ENCODE measurements at places on chromosomes 6 and 20.
A peak's percentile ranks its signal among the peaks of the same experiment; 100 is the strongest.

DNA sequence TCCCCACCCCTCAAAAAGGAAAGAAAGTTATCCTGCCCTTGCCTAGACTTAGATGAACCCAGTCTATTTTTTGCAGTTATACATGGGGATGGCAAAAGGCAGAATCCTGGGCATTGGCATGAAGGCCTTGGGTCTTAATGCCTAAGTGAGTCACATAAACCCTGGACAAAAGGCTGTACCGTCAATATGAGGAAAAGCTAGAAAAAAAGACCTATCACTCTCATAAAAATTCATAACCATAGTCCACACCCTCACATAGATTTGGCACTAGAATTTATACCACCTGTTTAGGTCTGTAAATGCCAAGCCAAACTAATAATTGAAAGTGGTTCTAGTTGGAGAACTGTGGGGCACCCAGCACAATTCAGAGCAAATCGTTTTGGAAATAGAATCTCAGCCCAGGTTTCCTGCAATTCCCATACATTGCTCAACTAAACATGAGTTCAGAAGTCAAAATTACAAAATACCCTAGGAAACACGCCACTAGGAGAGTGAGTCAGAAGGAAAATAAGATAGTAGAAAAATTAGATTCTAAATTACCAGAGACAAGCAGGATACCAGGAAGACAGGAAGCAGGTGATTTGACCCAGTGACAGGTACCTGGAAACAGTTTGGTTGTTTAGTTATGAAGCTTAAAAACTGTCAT, 70.4 kb upstream of the FUCA2 start:
- no peak for DNase-seq
- H3K36me3 ChIP-seq, result no peaks in the 10 kb centered on the region
- no peaks in the 10 kb centered on the region for H3K4me1 ChIP-seq
- no peak overlapping the region for H3K27ac ChIP-seq

DNA sequence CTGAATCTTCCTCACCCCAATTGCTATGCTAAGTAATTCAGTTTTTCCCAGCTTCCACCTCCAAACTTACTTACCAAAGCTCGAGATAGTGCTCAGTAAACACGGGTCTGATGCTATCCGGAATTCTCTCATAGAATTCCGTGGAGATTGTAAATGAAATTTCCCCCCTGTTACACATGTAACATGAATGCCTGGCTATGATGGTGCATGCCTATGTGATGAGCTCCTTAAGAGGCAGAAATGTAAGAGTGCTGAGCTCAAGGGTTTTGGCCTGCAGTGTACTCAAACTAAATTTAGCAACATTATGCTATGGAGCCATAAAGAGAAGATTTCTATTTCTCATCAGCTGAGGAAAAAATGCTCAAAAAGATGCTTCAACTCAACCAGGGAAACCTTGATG, 133.4 kb upstream of the FUT9 start:
- no peak for DNase-seq
- no peak overlapping the region for H3K27ac ChIP-seq
- H3K4me1 ChIP-seq, result no peaks in the 10 kb centered on the region
- H3K27me3 ChIP-seq, result no peaks in the 10 kb centered on the region
- H3K4me3 ChIP-seq, result no peak overlapping the region

GRCh38 chr6:52227495-52227894, 16.8 kb downstream of the IL17F start:
- no peak overlapping the region for H3K27ac ChIP-seq
- no peaks in the 10 kb centered on the region for H3K27me3 ChIP-seq
- H3K4me3 ChIP-seq, result no peak overlapping the region
- peak; percentile 13 for DNase-seq

DNA sequence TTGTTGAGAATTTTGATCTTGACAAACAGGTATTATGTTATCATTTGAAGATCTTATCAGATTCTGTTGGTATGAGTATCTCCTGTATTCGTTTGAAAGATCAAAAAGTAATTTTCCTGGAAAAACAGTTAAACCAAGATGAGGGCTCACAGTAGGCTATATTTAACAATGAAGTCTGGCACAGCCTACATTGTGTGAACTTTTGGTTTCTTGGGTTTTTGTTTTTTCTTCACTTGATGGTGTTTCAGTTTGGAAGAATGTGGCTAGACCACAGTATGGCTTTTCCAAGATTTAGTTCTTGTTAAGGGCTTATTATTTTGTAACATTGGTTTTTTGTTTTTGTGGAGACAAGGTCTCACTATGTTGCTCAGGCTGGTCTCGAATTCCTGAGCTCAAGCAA, 306.4 kb downstream of the CDKAL1 start:
- H3K36me3 ChIP-seq, result no peaks in the 10 kb centered on the region
- no peaks in the 10 kb centered on the region for H3K27me3 ChIP-seq
- DNase-seq, result peak; percentile 25
- no peak overlapping the region for H3K4me3 ChIP-seq
- peaks cover 52% of the 10 kb centered on the region for H3K4me1 ChIP-seq
- peak overlapping the region; percentile 58 for H3K27ac ChIP-seq

DNA sequence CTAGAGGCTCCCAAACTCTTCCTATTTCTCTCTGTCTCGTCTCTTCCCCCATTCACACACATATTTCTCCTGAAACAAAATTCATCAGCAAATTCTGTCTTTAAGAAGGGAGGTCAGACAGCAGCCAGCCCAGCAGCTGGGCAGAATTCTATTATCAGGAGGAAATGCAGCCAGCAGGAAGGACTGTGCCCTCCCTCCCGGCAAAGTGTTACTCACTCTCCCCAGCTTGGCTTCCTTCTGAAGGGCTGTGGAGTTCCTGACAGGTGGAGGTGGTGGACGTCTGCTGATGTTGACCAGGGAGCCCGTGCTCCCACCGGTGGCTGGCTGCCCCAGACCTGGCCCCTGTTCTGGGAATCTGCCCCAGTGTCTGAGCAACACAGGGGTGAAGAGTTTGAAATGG, 37.3 kb downstream of the KCNB1 start:
- peaks cover 28% of the 10 kb centered on the region for H3K27me3 ChIP-seq
- H3K27ac ChIP-seq, result no peak overlapping the region
- no peak overlapping the region for H3K4me3 ChIP-seq

All from DND-41 (cell line).